ENCODE measurements at places on chromosomes 3 and 15. TPM values are rescaled to one million over a fixed set of nuclear protein-coding genes. Genes with fewer than 3 reads are reported as not detected.
A peak's percentile ranks its signal among the peaks of the same experiment; 100 is the strongest.

PPP1R14D gene
- 1.3 TPM for total RNA-seq

ADAMTSL3 gene
- total RNA-seq: 26.2 TPM

GREM1 gene
- 2.8 TPM for total RNA-seq

GPR149 gene
- not detected for total RNA-seq

TNFAIP8L3 gene
- total RNA-seq: 10.9 TPM

TSC22D2 gene
- 29.2 TPM for total RNA-seq

ZIC1 gene
- not detected for total RNA-seq

DPH3 gene
- total RNA-seq: 29.8 TPM

CCR9 gene
- not detected for total RNA-seq

RHOV gene
- total RNA-seq: not detected

DNA sequence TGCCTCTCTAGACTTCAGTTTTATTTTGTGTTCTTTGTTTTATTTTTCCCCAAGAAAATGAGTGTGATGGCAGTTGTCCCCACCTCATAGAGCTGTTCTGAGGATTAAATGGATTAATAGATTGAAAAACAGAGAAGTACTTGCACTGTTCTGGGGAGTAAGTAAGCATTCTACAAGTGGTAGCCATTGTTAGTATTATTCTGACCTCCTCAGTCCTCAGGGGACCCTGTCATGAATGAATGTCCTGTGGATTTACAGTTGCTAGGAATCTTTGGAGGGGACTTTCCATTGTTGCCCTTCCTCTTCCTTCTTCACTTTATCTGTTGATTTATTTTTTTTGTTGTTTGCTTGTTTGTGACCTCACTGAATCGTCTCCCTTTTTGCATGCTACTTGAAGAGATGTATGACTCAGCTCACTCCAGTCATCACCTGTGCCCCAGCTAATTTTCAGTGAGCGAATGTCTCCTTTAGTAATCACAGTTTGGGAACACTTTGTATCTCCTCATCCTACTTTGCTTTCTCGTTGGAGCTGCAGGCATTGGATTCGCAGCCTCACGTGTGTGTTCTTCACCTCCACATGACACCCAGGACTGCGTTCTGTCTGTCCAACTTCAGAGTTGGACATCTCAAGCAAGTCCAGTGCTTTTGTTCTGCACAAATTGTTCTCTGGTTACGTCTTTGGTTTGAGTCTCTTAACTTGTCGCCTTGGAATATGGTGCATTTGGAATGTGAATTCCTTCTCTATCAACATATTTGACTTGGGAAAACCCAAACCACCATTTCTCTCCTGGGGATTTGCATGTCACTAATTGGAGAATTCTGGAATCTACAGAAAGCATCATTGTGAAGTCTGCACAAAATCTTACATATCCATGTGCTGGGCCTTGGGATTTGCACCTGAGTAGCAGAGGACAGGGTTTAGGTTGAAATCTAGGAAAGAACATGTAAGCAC is 54.5 kb downstream of the LRTM1 start:
- H3K4me1 ChIP-seq: no peaks in the 10 kb centered on the region
- H3K27ac ChIP-seq: no peak overlapping the region
- H3K27me3 ChIP-seq: no peaks in the 10 kb centered on the region
- no peak for DNase-seq
- no peak overlapping the region for H3K4me3 ChIP-seq
- H3K36me3 ChIP-seq: no peaks in the 10 kb centered on the region

- H3K36me3 ChIP-seq: no peaks in the 10 kb centered on the region
- DNase-seq: no peak
- H3K4me3 ChIP-seq: no peak overlapping the region
- no peaks in the 10 kb centered on the region for H3K4me1 ChIP-seq
Measured at GRCh38 chr3:122081543-122082247, 26.5 kb downstream of the CD86 start.

GRCh38 chr15:88704791-88705768 is 66.3 kb downstream of the ISG20 start:
- H3K27ac ChIP-seq: no peak overlapping the region
- H3K4me3 ChIP-seq: peak overlapping the region; percentile 47
- peaks cover 9% of the 10 kb centered on the region for H3K27me3 ChIP-seq
- no peak for DNase-seq
- peaks cover 5% of the 10 kb centered on the region for H3K4me1 ChIP-seq
- H3K36me3 ChIP-seq: no peaks in the 10 kb centered on the region

GRCh38 chr3:126157083-126157768 is 23.2 kb downstream of the ALDH1L1 start:
- DNase-seq: no peak
- H3K4me1 ChIP-seq: no peaks in the 10 kb centered on the region
- no peaks in the 10 kb centered on the region for H3K36me3 ChIP-seq
- no peak overlapping the region for H3K4me3 ChIP-seq

- no peaks in the 10 kb centered on the region for H3K27me3 ChIP-seq
- DNase-seq: no peak
- H3K36me3 ChIP-seq: no peaks in the 10 kb centered on the region
- no peak overlapping the region for H3K27ac ChIP-seq
- no peaks in the 10 kb centered on the region for H3K4me1 ChIP-seq
Measured at GRCh38 chr3:25426408-25426807, 1.7 kb upstream of the RARB start.

GRCh38 chr3:155919728-155920127 is 49.3 kb downstream of the GMPS start:
- peaks cover 73% of the 10 kb centered on the region for H3K36me3 ChIP-seq
- H3K4me3 ChIP-seq: no peak overlapping the region
- no peaks in the 10 kb centered on the region for H3K4me1 ChIP-seq
- no peak overlapping the region for H3K27ac ChIP-seq
- no peaks in the 10 kb centered on the region for H3K27me3 ChIP-seq

GRCh38 chr3:40713306-40713705 is 188.5 kb downstream of the ZNF621 start:
- H3K4me1 ChIP-seq: peaks cover 2% of the 10 kb centered on the region
- no peaks in the 10 kb centered on the region for H3K27me3 ChIP-seq
- H3K36me3 ChIP-seq: no peaks in the 10 kb centered on the region
- no peak overlapping the region for H3K4me3 ChIP-seq
- no peak overlapping the region for H3K27ac ChIP-seq

DNA sequence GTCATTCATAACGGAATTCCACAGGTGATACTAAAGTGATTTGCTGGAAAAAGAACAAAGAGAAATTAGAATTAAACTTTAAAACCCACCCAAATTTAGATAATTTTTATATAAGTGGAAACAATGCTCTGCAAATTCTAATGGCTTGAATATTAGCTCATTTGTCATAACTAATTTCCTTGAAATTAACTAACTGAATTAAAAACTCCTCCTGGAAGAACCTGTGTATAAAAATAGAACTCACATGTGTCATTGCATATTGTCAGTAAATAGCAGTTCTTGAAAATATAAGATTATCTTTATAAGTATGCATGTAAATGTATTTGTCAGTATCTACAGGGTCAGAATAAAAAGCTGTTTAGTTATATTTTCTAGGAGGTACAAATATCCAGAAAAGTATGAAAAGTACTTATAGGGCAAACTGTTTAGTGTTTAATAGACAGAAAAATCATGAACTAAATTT is 16.3 kb downstream of the ZIC1 start:
- no peak for DNase-seq
- H3K36me3 ChIP-seq: no peaks in the 10 kb centered on the region
- no peak overlapping the region for H3K27ac ChIP-seq
- H3K27me3 ChIP-seq: peaks cover 82% of the 10 kb centered on the region
- no peak overlapping the region for H3K4me3 ChIP-seq
- no peaks in the 10 kb centered on the region for H3K4me1 ChIP-seq

- H3K4me3 ChIP-seq: no peak overlapping the region
- H3K27ac ChIP-seq: no peak overlapping the region
- no peaks in the 10 kb centered on the region for H3K27me3 ChIP-seq
- H3K4me1 ChIP-seq: no peaks in the 10 kb centered on the region
- DNase-seq: no peak
Measured at GRCh38 chr3:151431940-151432339, 28.9 kb downstream of the IGSF10 start.

- H3K4me3 ChIP-seq: no peak overlapping the region
- H3K4me1 ChIP-seq: no peaks in the 10 kb centered on the region
- H3K36me3 ChIP-seq: no peaks in the 10 kb centered on the region
- no peaks in the 10 kb centered on the region for H3K27me3 ChIP-seq
- no peak overlapping the region for H3K27ac ChIP-seq
- no peak for DNase-seq
Measured at GRCh38 chr15:47754312-47754711, 37.0 kb downstream of the SEMA6D start.

GRCh38 chr15:98085003-98085639 is 124.6 kb downstream of the ARRDC4 start:
- no peaks in the 10 kb centered on the region for H3K36me3 ChIP-seq
- H3K4me3 ChIP-seq: no peak overlapping the region
- no peaks in the 10 kb centered on the region for H3K27me3 ChIP-seq
- no peak for DNase-seq

DNA sequence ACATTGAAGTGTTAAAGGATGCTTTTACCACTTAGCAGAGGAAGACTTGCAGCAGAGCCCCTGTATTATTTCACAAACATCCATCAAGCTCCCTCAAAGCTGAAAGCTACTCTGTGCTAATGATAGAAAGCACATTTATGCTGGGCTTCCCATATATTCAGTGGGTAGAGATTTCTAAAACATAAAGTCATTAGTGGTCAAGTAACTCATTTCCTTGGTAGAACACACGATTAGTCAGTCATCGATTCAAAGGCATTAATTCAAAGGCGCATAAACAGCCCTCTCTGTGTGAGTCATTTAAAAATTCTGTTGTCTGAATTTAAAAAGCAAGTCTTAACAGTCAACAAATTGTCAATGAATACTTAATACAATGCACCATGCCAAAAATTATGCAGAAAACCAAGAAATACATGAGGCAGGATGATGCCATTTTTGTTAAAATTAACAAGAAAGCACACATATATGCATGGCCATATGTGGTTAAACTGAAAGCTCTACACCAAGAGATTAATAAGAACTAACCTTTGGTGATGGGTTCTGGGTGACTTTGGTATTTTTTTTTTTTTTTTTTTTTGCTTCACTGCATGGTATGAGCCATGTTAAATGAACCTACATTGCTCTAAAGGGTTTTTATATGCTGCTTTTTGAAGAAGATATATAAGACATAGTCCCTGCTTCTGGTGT is 61.7 kb downstream of the LDHAL6B start:
- no peak overlapping the region for H3K4me3 ChIP-seq
- H3K27ac ChIP-seq: no peak overlapping the region
- no peaks in the 10 kb centered on the region for H3K36me3 ChIP-seq
- H3K4me1 ChIP-seq: no peaks in the 10 kb centered on the region

- H3K36me3 ChIP-seq: no peaks in the 10 kb centered on the region
- H3K27me3 ChIP-seq: no peaks in the 10 kb centered on the region
- DNase-seq: no peak
- H3K4me3 ChIP-seq: no peak overlapping the region
Measured at GRCh38 chr3:177946048-177946447, 590.2 kb upstream of the KCNMB2 start.

GRCh38 chr3:160159806-160160205 is 65.4 kb upstream of the C3orf80 start:
- no peak overlapping the region for H3K4me3 ChIP-seq

DNA sequence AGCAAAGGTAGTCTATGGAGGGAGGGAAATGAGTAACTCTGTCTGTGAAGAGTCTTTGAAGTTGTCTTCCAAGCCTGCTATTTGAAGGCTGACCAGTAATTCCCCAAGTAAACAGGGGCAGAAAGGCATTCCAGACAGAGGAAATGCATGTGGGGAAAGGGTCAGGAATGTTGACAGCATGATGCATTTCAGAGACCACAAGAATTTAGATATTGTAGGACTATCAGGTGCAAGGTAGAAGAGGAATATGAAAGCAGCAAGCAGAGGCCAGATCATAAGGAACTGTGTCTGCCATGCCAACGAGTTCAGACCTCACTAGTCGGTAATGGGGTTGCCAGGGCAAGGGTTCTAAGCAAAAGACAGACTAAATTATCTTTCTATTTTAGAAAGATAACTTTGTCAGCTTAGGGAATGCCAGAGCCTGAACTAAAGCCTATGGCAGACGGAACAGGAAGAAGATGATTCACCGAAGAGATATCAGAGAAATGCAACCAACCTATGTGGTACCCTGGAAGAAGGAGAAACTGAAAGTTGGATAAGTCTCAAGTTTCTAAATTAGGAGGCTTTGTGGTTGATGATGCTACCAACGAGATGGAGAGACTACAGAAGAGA is 327.0 kb upstream of the RORA start:
- no peak overlapping the region for H3K27ac ChIP-seq
- no peak for DNase-seq
- no peaks in the 10 kb centered on the region for H3K4me1 ChIP-seq
- H3K36me3 ChIP-seq: no peaks in the 10 kb centered on the region
- no peaks in the 10 kb centered on the region for H3K27me3 ChIP-seq

DNA sequence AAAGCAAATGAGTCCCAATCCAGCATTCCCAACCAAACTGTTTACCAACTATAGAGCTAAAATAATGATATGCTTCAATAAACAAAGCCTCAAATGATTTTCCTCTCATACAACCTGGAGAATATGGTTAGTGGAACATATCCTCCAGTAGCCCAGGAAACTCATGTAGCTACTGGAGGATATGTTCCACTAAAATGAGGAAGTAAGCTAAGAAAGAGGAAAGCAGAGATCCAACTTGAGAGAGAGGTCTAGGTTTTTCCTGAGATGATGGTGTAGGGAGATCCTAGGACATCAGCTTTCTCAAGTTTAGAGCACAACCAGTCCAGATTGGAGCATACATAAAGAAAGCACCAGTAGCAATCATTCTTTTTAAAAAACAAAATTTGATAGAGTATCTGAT is 44.6 kb upstream of the SLC4A7 start:
- no peaks in the 10 kb centered on the region for H3K27me3 ChIP-seq
- no peaks in the 10 kb centered on the region for H3K36me3 ChIP-seq
- DNase-seq: no peak
- no peak overlapping the region for H3K27ac ChIP-seq
- H3K4me1 ChIP-seq: peaks cover 15% of the 10 kb centered on the region

- no peak overlapping the region for H3K4me3 ChIP-seq
- DNase-seq: no peak
- H3K27me3 ChIP-seq: no peaks in the 10 kb centered on the region
- no peaks in the 10 kb centered on the region for H3K4me1 ChIP-seq
- H3K36me3 ChIP-seq: no peaks in the 10 kb centered on the region
Measured at GRCh38 chr3:151818361-151818760, 4.4 kb downstream of the AADAC start.

GRCh38 chr3:98215051-98215450 is 48.6 kb downstream of the OR5H15 start:
- no peak overlapping the region for H3K27ac ChIP-seq
- H3K27me3 ChIP-seq: no peaks in the 10 kb centered on the region
- H3K4me3 ChIP-seq: no peak overlapping the region
